ENCODE measurements at places on chromosomes 1 and 21.

- no peak for DNase-seq
Observed at GRCh38 chr1:29531596-29531995, 295.3 kb downstream of the PTPRU start.

- DNase-seq, result no peak
Observed at GRCh38 chr1:35441926-35442579, 115.2 kb downstream of the KIAA0319L start.

GRCh38 chr1:65942476-65942875 is 149.8 kb downstream of the PDE4B start:
- no peak for DNase-seq

- DNase-seq, result peak; percentile 67
Observed at GRCh38 chr1:156601122-156601830, at the start of gene GPATCH4. Gene GPATCH4, minus strand, starts transcription at chr1:156601479.

- no peak for DNase-seq
Observed at GRCh38 chr1:111561328-111561727, 57.9 kb upstream of the ADORA3 start.

- DNase-seq, result no peak
Observed at GRCh38 chr1:226223786-226224244, 351 bp downstream of the MIXL1 start.

GRCh38 chr1:66374148-66374547 is 159.8 kb upstream of the SGIP1 start:
- DNase-seq, result no peak

GRCh38 chr1:156489166-156489934 is 11.2 kb downstream of the MEF2D start:
- no peak for DNase-seq

GRCh38 chr1:54416435-54416834 is 10.2 kb upstream of the SSBP3 start:
- DNase-seq, result no peak

DNA sequence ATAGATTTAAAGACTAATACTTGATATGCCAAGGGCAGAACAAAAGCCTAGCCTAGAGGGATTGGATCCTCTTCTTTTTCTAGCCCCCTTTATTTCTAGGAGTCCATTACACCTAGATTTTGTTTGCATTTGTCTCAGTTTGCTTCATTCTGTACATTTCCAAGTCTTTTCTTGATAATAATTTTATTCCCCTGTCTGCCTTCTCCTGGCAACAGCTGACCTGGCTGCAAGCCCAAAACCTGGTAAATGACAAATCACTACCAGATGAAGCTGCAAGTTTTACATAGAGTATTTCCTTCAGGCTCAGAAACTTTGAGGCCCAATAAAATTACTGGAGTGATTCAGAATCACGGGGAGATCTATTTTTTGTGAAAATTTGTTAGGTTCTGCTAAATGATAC is 36.5 kb upstream of the LHX8 start:
- no peak for DNase-seq

- no peak for DNase-seq
Observed at GRCh38 chr1:235069176-235069575, 59.5 kb downstream of the TOMM20 start.

DNA sequence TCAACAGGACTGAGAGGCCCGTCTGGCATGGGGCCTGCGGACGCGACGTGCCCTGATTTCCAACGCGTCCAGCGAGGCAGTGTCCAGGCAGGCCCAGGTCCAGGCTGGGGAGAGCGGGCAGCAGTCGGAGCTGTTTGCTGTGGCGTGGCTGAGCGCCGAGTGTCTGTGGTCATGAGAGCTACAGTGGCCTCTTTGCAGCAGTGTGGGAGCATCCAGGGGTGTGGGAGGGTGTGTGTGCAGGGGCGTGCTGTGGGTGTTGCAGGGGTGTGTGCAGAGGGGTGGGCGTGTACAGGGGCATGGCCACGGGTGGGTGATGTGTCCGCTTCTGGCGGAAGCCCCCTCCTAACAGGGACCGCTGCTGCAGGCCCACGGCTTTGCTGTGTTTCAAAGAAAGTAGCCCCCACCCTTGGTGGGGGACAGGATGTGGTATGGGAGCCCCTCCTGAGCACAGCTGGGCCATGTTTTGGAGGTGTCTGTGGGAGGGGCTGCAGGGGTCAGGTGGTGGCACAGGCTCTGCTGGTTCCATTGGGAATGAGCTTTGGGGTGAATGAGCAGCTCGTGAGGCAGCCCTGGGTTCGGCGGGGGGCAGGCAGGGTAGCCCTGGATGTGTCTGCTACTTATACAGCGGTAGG is 17.7 kb downstream of the PLCH2 start:
- DNase-seq, result no peak

DNA sequence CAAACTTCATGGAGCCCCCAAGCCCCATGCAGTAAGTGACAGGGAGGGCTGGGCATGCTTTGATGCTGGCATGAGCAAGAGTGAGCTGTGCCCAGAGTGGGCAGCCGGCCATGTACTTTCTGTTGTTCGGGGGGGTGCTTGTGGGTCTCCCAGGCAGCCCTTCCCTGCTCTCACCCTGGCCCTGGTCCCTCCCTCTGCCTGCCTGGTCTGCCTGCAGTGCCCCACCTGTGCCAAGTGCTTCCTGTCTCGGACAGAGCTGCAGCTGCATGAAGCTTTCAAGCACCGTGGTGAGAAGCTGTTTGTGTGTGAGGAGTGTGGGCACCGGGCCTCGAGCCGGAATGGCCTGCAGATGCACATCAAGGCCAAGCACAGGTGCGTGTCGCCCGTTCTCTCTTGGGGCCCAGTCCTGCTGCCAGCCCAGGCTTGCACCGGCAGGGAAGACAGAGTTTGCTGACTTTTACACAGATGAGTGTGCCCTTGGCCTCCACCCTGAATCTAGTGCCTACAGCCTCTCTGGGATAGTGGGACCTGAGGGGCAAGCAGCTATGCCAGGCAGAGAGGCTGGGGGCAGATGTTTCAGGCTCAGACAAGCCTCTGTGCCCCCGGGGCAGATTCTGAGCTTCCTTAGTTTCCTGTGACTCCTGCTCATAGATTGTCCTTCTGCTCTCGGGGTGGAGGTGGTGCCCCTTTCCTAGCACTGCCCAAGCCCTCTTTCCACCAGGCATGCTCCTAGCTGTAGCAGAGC is 7.6 kb downstream of the ZBTB48 start:
- DNase-seq, result no peak

DNA sequence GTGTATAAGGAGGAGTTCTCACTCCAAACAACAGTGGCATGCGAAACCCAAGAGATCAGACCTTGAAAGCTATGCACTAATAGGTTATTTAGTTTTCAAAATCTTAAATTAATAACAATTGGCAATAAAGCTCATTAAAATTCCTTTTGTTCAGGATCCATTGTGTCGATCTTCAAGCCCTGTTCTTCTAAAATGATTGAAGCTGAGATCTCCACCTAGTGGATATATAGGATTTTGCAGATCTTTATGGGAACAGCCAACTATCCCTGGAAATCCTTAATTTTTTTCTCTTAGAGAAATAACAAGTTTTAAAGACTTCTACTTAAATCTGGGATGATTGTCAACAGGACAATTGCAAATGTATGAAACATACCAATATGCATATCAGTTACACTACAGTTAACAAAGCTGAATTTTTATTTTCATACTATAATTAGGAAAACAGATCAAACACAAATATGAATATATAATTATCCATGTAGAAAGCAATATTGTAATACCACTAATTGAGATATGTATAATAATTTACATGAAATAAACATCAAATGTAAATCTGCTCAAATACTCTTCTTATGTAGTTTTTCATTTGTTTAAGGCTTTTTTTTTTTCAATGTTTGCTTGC is 43.3 kb downstream of the LRRC53 start:
- peak; percentile 44 for DNase-seq

- no peak for DNase-seq
Observed at GRCh38 chr1:75132242-75132811, 1.9 kb upstream of the LHX8 start.

GRCh38 chr1:167425482-167425881 is 92.8 kb downstream of the CD247 start:
- DNase-seq, result no peak

DNA sequence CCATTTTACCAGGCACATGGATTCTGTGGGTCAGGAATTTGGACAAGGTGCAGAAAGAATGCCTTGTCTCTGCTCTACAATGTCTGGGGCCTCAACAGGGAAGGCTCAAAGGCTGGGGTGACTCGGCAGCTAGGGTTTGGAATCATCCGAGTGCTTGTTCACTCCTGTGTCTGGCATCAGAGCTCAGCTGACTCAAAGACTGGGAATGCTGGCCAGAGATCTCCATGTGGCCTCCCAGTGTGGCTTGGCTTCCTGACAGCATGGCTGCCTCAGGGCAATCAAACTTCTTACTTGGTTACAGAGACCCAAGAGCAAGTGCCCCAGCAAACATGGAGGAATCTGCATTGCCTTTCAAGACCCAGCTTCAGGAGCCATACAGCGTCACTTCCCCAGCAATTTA is 110.5 kb downstream of the TOMM20 start:
- no peak for DNase-seq

- no peak for DNase-seq
Observed at GRCh38 chr1:72051538-72051937, 230.8 kb downstream of the NEGR1 start.

DNA sequence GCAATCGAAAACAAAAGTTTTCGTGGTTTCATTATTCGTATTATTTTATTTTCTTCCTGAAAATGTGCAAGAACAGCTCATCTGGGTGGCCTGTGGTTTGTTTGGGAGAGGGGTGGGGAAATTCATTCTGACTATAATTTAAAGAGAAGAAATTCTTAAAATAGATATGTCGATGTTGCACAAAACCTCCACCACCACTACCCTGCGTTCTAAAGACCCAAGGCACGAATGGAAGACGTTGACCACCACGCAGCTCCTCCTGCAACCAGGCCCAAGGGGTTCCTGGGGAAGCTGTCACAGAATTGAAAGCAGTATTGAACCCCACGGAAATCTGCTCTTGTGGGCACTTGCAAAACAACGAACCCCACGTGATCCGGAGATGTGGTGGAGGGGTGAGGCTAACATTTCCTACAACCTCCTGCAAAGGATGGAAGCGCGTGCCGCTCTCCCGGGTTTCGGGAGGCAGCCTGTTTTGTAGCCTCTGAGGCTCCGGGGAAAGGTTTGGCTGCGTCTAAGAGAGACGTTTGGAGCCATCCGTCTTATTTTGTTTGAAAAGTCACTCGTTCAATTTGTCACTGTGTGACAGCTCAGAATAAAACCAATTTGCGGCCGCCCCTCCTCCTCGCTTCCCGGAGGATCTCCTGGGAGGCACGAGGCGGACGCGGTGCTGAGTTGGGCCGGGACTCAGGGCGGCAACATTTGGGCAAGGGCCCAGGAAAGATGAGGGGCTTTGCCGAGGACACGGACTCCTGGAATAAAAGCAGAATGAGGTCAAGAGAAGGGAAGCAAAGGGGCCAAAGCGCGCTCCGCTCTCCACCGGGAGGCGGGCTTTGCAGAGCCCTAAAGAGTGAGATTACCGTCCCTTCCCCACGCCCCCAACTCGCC is 810 bp upstream of the HLX start:
- DNase-seq, result no peak

DNA sequence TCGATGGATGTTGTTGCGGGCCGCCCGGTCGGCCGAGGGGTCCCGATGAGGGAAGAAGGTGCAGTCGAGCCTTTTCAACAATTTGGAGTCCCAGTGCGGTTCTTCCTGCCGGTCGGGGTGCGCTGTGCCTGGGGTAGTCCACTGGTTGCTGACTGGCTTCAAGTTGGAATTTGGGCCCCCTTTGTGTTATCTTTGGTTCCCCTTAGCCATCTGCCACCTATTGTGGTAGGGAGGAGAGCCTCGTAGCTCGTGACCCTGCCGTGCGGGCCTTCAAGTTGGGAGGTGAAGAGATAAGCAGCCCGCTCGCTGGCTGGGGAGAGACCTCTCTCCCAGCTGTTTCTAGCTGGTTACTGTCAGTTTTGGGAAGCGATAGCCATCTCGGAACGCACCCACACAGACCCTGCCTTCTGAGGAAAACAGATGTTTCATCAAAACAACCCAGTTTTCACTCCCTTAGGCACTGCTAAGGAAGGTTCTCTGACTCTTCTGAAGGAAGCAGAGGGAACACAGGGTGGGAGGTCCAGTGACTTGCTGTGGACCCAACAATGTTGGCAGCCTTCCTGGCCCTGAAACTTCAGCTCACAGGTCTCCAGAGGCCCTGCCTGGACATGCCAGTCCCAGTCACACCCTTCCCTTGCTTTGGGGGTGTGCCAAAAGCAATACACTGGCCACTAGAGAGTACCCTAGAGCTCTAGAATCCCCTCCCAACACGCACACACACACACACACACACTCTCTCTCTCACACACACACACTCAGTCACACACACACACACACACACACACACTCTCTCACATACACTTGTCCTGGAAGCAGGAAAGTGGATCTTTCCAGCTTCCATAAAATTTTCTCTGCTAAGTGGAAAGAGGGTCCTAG is 1.0 kb downstream of the BTG2 start:
- peak; percentile 63 for DNase-seq

GRCh38 chr1:43977376-43978263 is 1.4 kb upstream of the B4GALT2 start:
- no peak for DNase-seq

- no peak for DNase-seq
Observed at GRCh38 chr1:214650664-214651063, 47.7 kb downstream of the CENPF start.

GRCh38 chr1:16087733-16088132 is 14.3 kb upstream of the FAM131C start:
- DNase-seq, result no peak

- DNase-seq, result no peak
Observed at GRCh38 chr1:247386687-247387086, 29.3 kb upstream of the NLRP3 start.

DNA sequence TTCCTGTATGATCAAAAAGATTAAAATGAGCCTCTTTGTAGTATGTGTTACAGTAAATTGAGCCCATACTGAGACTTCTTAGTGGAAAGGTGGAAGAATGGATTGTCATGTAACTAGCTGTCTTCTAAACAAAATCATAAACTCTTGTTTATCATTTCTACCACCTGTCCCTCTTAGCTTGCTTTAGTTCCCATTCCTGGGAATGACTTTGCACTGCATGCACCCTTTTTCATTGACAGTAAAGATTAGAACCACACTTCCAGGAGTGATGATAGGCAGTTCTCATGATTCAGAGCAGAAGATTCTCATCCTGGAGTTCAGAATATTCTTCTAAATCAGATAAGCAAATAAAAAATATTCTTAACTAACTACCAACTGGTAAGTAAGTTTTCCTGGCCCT is 28.0 kb downstream of the DENND2D start:
- no peak for DNase-seq

DNA sequence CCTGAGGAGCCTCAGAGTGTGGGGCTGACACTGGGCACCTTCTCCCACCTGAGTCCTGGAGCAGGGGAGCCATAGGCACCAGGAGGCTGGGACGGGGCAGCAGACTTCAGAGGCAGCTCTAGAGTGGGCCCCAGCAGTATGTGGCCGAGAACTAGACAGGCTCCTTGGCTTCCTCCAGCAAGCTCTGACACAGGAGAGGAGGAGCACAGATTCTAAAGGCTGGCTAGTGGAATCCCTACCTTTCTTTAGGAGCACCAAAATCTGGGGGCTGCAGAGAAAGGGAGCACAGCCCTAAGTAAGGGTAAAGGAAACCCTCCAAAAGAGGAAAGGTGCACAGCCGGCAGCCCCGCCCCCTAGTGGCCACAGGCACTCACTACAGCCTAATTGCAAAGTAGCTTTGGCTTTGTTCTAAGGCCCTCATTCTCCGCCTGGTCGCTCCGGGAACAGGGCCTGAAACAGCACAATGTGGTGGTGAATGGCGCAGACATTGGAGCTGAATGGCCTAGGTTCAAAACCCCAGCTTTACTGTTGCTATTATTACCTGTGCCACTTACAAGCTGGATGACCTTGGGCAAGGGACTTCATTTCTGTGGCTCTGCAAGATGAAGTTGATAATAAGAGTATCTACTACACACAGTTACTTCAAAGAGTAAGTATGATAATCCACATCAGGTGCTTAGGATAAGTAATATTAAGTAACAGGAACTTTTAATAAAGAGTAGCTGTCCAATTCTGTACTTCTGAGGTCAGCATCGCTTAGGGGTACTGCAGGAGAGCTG is 8.8 kb upstream of the GUCA2A start:
- DNase-seq, result peak; percentile 27
